Metanephros (tissue), 2 donors: ENCODE measurements at places on chromosomes 11 and 22. TPM values are rescaled to one million over a fixed set of nuclear protein-coding genes. Genes with fewer than 3 reads are reported as not detected.

FAT3 gene
- 26.1 TPM for total RNA-seq

TENM4 gene
- 90.9 TPM for total RNA-seq

IGLL1 gene
- 3.7 TPM for total RNA-seq

ALDH3B2 gene
- total RNA-seq = 2.1 TPM
